HTR-8/SVneo (cell line): ENCODE measurements at places on chromosomes 1 and 21.

- DNase-seq, result no peak
Measured at GRCh38 chr21:37751268-37751975, 164.8 kb downstream of the KCNJ6 start.

- DNase-seq, result peak; percentile 37
Measured at GRCh38 chr1:145782272-145783099, 41.4 kb downstream of the RNF115 start.

DNA sequence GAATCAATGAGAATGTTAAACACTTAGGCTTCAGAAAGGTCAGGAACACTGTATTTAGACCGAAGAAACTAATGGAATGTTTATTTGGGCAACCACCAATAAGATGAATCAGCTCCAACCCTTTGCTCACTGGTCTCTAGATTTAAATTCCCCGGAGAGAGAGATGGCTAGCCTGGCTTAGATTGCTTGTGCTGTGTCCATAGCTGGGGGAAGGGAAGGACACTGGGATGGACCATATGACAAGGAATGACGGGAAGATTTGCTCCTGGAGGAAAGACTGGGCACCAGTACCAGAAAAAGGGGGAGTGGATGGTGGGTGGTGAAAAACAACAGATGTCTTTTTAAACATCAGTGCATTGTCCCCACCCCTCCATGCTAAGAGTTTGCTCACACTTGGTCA lies 426.6 kb downstream of the DUSP10 start:
- DNase-seq, result no peak

GRCh38 chr1:177703888-177704446 lies 265.9 kb downstream of the SEC16B start:
- no peak for DNase-seq

- DNase-seq, result peak; percentile 24
Measured at GRCh38 chr1:43994794-43995790, 3.7 kb downstream of the CCDC24 start.

DNA sequence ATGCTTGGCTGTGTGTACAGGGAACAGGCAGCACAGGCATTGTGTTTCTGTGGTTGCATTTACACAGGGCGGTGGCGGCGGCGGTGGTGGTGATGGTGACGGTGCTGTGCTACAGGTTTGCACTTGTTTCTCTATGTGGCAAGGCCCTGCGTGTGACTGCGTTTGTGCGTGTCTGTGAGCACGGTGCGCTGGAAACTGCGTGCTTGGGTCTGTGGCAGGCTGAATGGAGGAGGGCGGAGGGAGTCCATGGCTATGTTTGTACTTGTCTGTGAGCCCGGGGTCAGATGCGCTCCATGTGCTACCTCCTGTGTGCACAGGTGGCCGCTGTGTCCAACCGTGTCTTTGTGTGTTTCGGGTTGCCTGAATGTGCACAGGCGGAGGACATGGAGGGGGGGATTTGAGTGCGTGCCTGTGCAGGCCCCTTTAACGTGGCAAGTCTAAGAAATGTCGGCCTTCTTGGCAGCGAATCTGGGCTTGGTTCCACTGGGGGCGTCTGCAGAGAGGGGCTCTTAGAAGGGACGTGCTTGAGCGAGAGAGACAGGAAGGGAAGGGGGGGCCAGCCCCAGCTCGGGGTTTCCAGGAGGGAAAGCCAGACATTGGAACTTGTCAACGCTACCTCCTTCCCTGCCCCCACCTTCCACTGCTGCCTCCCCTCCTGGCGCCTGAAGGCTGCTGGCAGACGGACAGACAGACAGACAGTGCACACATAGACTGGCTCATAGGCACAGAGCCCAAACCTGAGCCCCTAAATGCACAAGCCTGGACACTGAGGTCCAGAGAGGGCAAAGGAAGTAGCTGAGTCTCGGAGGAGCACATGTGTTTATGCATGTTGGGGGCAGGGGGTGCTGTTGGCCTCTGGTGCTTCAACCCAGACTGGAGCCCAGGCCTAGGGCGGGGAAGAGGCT lies 32.7 kb upstream of the WASF2 start:
- no peak for DNase-seq

GRCh38 chr1:222136869-222137268 lies 395.0 kb upstream of the DUSP10 start:
- DNase-seq, result no peak

- DNase-seq, result peak; percentile 59
Measured at GRCh38 chr1:231626951-231627614, 493 bp downstream of the DISC1 start.

DNA sequence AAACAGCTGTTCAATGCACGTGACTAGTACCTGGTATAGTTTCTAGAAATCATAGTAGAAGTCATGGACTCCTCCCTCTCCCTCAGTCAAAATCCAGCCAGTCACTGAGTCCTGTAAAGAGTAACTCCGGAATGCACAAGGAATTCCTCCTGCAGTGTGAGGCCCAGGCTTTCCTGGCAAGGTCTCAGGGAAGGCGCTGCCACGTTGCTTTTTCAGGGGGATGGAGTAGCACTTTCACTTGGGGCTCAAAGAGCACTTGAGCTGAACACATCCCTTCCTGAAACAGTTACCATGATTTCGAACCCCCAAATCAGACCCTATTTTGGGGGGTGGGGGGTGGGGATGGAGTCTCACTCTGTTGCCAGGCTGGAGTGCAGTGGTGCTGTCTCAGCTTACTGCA lies 26.4 kb upstream of the LRRC8D start:
- peak; percentile 11 for DNase-seq

GRCh38 chr1:216812966-216813365 lies 89.7 kb upstream of the ESRRG start:
- DNase-seq, result no peak

- DNase-seq, result no peak
Measured at GRCh38 chr1:167839009-167839408, 74.9 kb downstream of the ADCY10 start.

GRCh38 chr1:33222381-33222780 lies 33.9 kb upstream of the ZNF362 start:
- DNase-seq, result no peak

DNA sequence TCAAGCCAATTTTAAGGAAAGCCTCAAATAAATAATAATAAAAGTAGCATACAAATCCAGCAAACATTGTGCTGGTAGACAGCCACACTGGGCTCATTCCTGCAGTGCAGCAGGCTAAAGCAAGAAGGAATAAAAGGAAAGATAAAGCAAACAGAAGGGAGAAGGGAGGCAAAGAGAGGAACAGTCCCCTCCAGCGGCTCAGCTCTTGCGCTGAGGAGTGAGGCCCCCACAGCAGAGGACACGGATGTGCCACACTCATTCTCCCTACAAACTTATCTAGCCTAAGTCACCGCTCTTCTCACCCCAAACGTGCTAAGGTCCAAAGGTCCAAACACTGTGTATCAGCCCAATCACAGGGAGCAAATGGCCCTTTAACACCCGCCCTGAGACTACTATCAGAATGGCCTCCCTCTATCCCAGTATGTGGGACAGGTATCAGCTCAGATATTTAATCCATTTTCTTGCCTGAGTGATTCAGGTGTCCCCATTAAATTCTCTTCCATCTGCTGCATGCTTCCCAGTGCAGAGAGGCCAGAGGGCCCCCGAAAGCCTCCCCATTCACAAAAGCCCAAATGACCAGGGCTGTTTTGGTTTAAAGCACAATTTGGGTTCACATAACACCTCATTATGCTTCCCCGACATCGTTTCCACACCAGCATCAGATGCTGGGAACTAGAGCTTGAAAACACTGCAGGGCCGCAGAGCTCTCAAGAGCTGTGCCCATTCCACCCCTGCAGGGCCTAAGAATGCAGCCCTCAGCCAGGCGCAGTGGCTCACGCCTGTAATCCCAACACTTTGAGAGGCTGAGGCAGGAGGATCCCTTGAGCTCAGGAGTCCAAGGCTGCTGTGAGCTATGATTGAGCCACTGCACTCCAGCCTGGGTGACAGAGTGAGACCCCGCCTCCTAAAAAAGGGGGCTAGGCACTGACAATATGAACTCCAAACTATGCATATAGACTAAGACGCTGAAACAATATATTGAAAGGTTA lies 17.8 kb downstream of the CAPZB start:
- DNase-seq, result no peak

DNA sequence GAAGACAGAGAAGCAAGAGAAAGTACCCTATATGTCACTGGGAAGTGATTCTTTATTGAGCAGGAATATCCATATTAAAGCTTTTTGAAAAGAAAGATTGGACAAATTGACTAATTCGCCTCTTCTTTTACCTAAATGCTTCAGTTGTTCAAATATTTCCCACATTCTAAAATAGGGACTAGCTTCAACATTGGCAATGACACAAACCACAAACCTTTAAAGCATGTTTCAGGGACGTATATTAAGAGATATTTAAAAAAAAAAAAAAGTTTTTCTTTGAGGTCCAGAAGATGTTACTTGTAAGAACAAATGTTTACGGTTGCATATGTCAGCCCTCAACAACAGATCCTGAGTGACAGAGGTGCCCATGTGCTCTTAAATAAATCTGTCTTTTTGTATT lies 235.0 kb upstream of the NFIA start:
- no peak for DNase-seq

GRCh38 chr1:166017395-166017794 lies 149.4 kb downstream of the FAM78B start:
- no peak for DNase-seq

- DNase-seq, result no peak
Measured at GRCh38 chr1:29521811-29522580, 285.7 kb downstream of the PTPRU start.

DNA sequence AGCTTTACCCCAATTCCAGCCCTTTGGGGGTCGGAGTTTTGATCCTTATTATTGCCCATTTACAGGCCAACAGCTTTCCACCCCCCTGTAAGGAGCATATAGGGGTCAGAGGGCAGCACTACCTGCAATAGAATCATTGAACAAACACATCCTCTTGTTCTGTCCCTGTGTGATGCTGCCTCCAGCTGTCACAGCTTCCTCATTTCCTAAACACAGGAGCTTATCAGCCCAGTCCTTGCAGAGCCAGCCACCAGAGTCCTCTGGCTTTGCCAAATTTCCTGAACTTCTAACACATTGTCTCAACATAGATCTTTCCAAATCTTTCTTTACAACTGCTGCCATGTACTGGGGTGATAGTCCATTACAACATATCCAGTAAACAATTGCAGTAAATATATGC lies 32.8 kb upstream of the PTBP2 start:
- no peak for DNase-seq

- DNase-seq, result no peak
Measured at GRCh38 chr21:36704958-36705678, 6.2 kb downstream of the SIM2 start.

- DNase-seq, result no peak
Measured at GRCh38 chr1:180909462-180909976, 3.2 kb upstream of the KIAA1614 start.

DNA sequence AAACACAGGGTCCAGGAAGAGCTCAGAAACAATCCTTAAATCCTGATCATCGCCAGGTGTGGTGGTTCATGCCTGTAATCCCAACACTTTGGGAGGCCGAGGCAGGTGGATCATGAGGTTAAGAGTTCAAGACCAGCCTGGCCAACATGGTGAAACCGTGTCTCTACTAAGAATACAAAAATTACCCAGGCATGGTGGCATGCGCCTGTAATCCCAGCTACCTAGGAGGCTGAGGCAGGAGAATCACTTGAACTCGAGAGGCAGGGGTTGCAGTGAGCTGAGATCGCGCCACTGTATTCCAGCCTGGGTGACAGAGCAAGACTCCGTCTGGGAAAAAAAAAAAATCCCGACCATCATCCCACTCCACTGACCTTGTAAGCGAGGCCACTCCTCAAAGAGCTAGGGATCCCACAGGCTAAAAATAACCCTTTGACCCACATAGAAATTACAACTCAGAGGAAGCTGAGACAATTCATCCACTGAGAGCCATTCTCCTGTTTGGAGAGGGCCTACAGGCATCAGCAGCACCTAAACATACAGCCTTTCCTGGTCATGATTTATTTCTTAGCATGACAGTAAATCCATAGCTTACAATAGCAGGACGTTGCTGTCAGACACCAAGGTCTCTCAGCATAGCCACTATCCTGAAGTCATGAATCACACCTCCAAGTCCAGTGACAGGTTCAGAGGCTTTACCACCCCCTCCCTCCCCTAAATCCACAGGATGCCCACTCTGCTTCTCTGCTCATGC lies 66.7 kb downstream of the TGFBR3 start:
- DNase-seq, result no peak

- no peak for DNase-seq
Measured at GRCh38 chr1:193694741-193695140, 508.3 kb upstream of the B3GALT2 start.

GRCh38 chr1:19326748-19327065 lies 14.6 kb downstream of the SLC66A1 start:
- no peak for DNase-seq

- no peak for DNase-seq
Measured at GRCh38 chr1:36143424-36143823, 5.9 kb downstream of the TRAPPC3 start.

DNA sequence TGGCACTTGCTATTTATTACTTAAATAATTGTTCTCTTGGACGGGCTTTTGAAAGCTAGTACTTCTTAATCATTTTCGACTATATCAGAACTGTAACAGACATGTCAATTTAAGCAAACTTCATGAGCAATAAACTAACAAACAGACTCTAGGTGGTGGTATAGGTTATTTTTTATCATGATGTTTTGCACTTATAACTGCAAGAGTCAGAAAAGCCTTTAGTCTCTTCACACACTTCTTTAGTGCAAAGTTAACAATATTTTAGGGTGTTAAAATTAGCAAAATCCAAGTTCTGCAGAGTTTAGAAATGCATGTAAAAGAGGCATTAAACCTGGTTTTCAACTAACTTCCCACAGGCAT lies 2.2 kb downstream of the NRIP1 start:
- no peak for DNase-seq

DNA sequence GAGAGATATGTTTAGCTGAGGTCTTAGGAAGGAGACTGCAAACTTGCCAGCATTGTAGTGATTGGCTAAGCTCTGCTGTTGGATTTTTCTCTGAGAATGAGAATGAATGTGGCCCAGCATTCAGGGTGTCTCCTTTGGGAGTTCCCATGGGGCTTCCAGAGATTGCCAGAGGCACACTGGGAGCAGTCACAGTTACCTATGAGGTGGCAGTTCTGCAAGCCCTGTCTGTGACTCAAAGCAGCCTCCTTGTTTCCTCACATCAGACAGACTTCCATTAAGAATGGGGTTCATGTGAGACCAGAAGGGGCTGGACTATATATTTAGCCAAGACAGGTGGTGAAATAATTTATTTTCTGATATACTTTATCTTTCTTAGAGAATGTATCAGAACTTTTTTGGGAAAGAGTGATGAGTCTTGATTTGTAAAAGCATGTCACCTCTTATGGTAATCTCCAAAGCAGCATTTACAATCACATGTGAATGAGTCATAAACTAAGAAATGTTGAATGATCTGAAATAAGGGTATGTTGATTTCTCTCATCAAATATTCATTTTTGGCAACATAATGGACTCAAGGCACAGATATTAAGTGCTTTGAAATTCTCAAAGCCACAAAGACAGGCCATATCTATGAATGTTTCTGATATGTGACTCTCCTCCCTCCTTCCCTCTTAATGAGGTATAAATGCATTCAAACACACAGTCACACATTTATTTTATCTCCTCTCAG lies 9.5 kb upstream of the SLC19A2 start:
- no peak for DNase-seq

- DNase-seq, result no peak
Measured at GRCh38 chr1:153534925-153535241, 908 bp downstream of the S100A6 start.
